ENCODE measurements at places on chromosomes 16 and 17.

DNA sequence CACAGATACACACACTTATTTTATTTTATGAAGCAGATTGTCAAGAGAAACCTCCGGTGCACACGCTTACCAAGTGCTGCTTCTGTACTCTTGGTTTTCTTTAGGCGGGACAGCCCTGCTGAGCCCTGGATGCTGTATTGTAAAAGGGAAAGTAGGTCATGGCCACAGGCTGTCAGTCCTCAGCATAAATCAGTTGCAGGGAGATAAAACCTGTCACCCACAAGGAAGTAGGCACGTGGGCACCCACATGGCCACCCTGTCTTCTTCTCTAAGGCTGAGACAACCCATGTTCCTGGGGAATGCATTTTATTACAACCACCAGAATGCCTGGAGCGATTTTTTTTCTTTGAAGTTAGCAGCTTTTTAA, 59.3 kb downstream of the ASIC2 start:
- no peak for DNase-seq

GRCh38 chr16:52247737-52248136, 299.2 kb downstream of the TOX3 start:
- no peak for DNase-seq

GRCh38 chr16:47475786-47476185, 14.7 kb downstream of the PHKB start:
- no peak for DNase-seq

DNA sequence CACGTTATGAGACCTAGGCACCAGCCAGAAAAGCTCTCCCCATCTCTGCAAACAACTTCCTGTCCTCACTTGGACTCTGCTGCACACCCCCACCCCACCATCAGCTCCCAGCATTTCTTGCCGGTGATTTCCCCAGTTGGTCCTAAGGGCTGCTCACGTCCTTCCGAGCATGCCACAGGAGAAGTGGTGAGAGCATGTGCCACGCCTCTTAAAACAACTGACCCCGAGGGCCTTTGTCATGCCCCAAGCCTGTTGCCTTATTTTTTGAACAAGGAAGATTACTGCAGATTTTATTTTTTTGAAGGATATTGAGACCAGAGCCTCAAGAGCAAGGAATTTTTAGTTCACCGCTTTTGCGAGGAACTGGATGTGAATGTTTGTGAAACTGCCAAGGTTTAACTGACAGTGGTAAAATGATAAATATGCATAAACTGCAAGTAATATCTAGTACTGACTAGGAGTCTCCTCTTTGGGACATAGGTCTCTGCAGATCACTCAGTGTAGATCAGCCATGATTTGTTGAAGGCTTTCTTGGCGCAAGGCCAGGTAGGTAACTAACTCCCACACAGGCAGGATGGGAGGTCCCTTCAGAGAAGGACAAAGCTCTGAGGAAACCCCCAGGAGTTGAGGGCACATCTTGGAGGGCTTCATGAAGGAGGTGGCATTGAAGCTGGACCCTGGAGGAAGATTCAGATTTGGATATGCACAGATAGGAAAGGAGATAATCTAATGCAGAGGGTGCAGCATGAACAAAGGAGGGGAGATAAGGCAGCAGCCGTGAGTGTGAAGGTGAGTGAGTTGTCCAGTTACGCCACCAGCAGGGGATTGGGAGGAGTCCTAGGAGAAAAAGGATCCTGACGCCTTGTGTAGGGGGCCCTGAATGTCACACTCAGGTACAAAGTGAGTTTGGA, 44.7 kb downstream of the TMEM132E start:
- no peak for DNase-seq

DNA sequence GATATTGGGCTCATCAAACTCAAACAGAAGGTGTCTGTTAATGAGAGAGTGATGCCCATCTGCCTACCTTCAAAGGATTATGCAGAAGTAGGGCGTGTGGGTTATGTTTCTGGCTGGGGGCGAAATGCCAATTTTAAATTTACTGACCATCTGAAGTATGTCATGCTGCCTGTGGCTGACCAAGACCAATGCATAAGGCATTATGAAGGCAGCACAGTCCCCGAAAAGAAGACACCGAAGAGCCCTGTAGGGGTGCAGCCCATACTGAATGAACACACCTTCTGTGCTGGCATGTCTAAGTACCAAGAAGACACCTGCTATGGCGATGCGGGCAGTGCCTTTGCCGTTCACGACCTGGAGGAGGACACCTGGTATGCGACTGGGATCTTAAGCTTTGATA, 2.6 kb upstream of the HPR start:
- no peak for DNase-seq

GRCh38 chr16:84518804-84519341, 14.4 kb upstream of the MEAK7 start:
- DNase-seq = no peak

- DNase-seq = no peak
Observed at GRCh38 chr17:66576473-66576872, 258.4 kb upstream of the CACNG5 start.

DNA sequence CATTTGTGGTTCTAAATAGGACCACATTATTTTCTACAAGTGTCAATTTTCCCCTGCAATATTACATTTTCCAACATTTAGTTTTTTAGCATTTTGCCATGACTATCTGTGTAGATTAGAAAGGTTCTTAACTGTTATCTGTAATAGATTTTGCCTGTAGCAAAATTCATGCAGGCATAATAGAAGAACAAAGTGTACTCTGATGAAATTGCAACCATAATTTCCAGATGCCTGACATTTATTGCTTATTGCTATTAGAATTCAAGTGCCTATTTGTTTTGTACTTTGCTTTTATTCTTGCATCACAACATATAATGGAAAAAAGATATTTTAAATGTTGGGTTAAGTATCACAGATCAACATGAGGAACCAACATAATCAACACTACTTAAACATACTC, 337.7 kb downstream of the TOX3 start:
- DNase-seq = no peak

- no peak for DNase-seq
Observed at GRCh38 chr17:79370126-79370525, 240.7 kb downstream of the RBFOX3 start.

DNA sequence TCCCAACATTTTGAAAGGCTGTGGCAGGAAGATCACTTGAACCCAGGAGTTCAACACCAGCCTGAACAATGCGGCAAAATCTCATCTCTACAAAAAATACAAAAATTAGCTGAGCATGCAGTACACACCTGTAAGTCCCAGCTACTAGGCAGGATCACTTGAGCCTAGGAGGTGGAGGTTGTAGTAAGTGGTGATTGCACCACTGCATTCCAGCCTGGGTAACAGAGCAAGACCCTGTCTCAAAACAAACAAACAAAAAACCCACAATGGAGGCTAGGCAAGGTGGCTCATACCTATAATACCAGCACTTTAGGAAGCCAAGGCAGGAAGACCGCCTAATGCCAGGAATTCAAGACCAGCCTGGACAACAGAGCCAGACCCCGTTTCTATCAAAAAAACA, 12.0 kb downstream of the APPBP2 start:
- no peak for DNase-seq
